ENCODE measurements at places on chromosomes 3 and 15.

- no peak for DNase-seq
These were observed 475 bp downstream of the ERC2 start for GRCh38 chr3:56467801-56468183.

DNA sequence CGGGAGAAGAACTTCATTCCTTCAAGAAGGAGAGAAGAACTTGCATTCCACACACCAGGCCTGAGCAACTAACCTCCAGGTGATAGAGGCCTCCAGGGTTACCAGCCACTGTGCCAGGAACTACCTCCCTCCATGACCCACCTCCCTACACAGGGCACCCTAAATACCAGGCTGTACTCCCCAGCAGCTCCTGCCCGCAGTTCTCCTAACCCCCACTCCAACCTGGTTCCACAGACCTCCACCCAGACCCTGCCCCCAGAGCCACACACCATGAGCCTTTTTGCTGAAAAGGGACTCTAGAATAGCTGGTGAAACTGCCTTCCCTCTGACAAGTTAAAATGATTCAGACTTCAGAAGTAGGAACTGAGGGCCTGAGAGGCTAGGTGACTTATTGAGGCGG lies 8.2 kb downstream of the IGDCC3 start:
- no peak for DNase-seq

DNA sequence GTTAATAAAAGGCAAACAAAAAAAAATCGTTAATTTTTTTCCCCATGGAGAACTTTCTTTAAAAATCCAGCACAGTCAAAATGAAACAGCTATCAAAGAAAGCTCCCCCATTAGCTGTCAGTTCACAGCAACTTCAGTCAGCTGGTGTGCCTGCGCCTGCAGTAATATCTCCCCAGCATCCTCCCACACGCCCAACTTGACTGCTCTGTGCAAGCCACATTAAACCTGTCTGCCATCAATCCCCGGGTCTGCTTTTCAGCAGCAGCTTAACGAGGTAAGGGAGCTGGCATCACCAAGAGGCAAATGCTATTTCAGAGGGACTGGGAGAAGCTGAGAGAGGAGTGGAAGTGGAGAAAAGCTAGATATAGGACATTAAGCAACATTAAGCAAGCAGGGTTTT lies 337.5 kb downstream of the GAP43 start:
- DNase-seq: no peak

DNA sequence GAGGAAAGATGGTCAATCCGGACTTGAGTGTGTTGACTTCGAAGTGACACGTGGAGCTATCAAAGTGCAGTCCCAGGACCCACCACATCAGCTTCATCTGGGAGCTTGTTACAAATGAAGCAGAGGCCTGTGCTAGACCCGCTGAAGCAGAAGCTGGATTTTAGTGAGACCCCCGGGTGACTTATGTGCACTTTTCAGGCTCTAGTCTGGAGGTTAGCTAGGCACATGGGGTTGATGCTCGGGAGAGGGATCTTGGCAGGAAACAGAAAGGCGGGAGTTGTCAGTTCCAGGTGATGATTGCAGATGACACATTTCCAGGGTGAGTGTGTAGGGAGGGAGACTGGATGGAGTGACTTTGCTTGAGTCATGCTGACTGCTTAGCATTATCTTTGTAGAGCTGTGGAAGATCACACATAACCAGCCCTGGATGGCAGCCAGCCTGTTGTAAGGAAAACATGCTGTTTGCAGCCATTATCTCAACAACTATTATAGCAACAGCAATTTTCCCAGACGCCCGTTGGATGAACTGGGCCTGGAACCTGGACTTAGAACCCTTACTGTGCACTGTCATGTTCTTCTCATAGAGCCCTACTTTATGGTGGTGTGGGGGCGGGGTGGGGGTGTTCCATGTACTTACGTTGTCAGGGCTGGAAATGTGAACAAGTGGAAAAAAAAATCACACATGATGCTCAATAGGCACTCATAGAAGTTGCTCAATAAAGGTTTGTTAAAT lies 122.4 kb downstream of the THSD4 start:
- no peak for DNase-seq

DNA sequence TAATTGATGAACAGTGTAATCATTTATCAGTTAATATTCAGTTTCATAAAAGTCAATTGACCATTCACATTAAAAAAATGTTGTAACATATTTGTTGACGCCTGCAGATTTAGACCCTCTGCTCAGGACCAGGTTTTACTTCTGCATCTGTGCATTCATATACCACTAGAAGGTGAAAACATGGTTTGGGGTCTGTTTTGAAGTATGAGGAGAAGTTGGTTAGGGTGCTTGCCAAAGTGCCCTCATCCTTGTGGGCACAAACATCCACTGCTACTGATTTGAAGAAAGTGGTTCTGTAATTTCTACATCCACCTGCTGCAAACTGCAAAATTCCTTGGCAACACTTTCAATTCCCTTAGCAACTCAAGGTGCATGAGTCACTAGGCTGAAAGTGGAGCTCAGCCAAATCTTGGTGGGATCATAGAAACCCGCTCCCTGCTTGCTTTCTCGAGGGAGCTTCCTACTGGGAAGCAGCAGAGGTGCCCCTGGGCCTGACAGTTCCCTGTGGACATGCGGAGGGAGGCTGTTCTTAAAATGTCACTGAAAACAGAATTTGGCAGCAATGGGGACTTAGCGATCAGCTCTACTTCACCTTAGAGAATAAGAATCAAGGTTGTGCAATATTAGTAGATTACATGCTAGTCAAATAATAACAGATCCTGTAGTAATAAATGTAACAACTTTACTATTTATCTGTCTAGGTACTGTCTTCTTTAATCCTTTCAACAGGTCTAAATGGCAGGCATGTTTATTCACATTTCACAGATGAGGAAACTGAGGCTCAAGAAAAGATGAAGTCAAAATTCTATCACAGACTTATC lies 301.0 kb upstream of the TBL1XR1 start:
- DNase-seq: no peak

- no peak for DNase-seq
These were observed 5.5 kb downstream of the DIS3L start for GRCh38 chr15:66298803-66299251.

DNA sequence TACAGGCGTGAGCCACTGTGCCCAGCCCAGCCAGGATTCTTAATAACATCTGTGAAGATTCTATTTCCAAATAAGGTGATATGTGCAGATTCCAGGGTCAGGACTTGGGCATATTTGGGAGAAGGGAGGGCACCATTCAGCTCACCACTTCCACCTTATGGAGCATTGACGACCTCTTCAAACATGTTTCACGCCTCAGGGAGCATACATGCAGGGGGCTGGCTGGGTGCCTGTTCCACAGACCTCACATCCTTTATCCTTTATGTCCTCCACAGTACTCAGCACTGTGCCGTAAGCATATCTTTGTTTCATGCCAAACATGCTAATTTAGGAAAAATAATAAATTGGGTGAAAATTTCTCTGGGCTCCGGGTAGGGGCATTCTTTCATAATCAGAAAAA lies 229.0 kb downstream of the THSD4 start:
- DNase-seq: no peak

DNA sequence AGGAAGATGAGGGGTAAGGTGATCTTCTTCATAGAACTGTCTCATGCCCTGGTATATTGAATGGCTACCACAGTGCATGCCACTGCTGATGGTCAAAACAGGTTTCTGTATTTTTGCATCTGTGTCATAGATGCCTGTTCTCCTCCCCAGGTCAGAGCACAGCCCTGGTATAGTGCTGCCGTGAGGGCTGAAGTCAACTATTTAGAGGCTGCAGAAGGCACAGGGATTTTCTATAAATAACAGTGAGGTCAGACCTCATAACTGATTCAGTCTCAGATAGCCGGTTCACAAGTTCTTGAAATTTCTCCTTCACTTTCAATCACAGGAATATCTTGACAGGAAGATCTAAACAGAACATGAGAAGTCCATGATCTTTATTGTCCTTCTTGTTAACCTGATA lies 99.2 kb upstream of the NUDT16 start:
- no peak for DNase-seq

GRCh38 chr3:31262201-31262600 lies 270.5 kb upstream of the STT3B start:
- DNase-seq: no peak

DNA sequence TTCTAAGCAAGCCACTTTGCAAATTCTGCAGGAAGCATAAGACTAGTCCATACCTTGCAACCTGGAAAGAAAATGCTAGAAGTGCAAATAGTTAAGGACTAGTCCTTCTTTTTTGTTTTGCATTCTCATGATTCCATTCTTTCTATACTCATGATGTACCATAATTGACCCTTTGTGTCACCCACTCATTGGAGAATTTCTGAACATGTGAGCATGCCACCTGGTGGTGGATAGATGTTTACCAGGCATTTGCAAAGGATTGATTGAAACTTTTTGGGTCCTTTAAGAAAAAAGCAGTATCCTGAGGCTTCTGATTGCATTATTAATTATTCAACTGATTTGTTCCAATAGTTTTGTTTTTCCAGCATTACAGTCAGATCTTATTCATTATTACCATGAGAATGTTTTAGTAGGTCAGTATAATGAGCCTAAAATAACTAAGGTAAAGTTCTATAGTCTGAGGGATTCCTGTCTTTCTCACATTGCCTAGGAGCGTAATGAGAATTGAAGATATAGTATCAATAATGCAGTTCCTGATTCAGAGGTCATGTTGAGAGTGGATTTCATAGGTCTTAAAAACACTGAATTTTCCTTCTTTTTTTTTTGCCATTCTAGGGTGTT lies 20.2 kb upstream of the DIPK2A start:
- no peak for DNase-seq

All from SK-N-MC (cell line).